ENCODE measurements at places on chromosomes 1 and 21. TPM values are rescaled to one million over a fixed set of nuclear protein-coding genes. Genes with fewer than 3 reads are reported as not detected.
A peak's percentile ranks its signal among the peaks of the same experiment; 100 is the strongest.

The GSTM1 gene
- not detected for total RNA-seq

GRCh38 chr1:30682396-30683275 is 40.7 kb downstream of the MATN1 start:
- no peaks in the 10 kb centered on the region for H3K36me3 ChIP-seq
- no peak for DNase-seq
- peaks cover 5% of the 10 kb centered on the region for H3K4me1 ChIP-seq
- no peak overlapping the region for H3K27ac ChIP-seq

The TNNT2 gene
- total RNA-seq, result 6.4 TPM

- DNase-seq, result no peak
- H3K27me3 ChIP-seq, result no peaks in the 10 kb centered on the region
- H3K4me1 ChIP-seq, result peaks cover 58% of the 10 kb centered on the region
- peak overlapping the region; percentile 95 for H3K27ac ChIP-seq
Observed at GRCh38 chr1:206686478-206687249, 2.0 kb downstream of the MAPKAPK2 start.

The RXFP4 gene
- total RNA-seq, result not detected

The GPR3 gene
- total RNA-seq, result 0.18 TPM

The FAM72A gene
- 5.2 TPM for total RNA-seq

DNA sequence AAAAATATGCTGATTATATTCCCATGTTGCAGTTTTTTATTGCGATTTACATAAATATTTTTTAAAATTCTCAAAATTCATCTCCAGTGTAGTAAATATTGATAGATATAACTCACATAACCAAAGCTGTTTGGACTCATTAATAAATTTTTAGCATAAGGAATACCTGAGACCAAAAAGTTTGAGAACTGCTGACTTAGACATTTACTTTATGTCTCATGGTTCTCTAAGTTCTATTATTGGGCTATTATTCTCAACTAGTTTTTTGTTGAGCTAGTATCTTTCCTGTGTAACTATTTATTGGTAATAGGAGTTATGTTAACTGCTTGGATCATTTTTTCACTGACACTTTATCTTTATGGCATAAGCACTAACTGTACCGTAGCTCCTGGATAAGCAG is 1069.6 kb downstream of the ADGRL2 start:
- no peak for DNase-seq
- no peaks in the 10 kb centered on the region for H3K27me3 ChIP-seq
- no peaks in the 10 kb centered on the region for H3K4me1 ChIP-seq
- H3K36me3 ChIP-seq, result no peaks in the 10 kb centered on the region
- no peak overlapping the region for H3K4me3 ChIP-seq

DNA sequence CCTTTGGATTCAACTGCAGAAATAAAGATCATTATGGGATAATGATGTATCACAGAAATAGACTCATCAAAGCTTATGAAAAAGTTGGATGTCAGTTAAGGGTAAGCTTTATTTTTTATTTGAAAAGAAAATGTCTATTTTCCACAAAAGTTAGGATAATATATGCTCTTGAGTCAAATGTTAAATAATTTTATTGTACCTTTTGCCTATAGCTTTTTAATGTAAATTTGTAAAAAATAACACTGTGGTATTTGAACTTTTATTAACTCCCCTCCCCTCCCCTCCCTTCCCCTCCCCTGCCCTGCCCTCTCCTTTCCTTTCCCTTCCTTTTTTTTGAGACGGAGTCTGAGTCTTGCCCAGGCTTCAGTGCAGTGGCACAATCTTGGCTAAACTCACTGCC is 24.9 kb downstream of the MORC3 start:
- H3K4me1 ChIP-seq, result no peaks in the 10 kb centered on the region
- H3K27me3 ChIP-seq, result no peaks in the 10 kb centered on the region
- H3K36me3 ChIP-seq, result peaks cover 99% of the 10 kb centered on the region

The ANKRD34A gene
- 0.41 TPM for total RNA-seq

GRCh38 chr1:167011560-167012191 is 22.6 kb downstream of the MAEL start:
- H3K4me1 ChIP-seq, result no peaks in the 10 kb centered on the region
- no peak overlapping the region for H3K4me3 ChIP-seq
- no peaks in the 10 kb centered on the region for H3K36me3 ChIP-seq

DNA sequence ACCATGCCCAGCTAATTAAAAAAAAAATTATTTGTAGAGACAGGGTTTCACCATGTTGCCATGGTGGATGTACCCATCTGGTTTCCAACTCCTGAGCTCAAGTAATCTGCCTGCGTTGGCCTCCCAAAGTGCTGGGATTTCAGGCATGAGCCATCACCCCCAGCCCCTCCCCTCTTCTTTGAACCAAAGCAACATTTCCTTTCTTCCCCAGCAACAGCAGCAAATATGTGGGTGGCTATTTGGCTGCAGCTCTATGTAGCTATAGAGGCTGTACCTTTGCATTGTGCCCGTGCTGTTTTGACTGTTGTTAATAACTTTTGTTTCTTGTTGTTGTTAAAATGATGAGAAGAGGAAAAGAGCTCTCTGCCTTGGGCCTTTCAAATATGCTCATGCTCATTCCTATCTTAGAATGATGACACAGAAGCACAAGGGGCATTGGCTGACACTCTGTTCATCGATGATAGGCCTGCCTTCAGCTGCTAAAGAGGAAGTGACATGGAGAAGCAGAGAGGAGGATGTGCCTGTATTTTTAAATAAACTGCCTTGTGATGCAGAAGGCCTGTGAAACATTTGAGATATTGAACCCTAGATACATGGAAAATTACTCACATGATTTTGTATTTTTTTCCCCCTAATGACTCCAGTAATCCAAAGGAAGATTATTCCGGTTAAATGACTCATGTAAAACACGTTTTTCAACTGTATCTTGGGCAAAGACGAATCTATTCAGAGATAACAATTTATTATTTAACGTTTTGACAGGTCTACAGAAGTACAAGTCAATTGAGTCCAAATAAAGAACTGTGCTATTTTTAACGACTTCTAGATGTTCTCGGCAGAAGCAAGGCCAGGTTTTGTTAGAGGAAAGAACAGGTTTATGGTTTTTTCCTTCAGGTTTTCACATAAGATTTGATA is 20.5 kb upstream of the XPR1 start:
- no peak for DNase-seq
- peak overlapping the region; percentile 44 for H3K27ac ChIP-seq
- no peaks in the 10 kb centered on the region for H3K36me3 ChIP-seq
- H3K4me3 ChIP-seq, result no peak overlapping the region

DNA sequence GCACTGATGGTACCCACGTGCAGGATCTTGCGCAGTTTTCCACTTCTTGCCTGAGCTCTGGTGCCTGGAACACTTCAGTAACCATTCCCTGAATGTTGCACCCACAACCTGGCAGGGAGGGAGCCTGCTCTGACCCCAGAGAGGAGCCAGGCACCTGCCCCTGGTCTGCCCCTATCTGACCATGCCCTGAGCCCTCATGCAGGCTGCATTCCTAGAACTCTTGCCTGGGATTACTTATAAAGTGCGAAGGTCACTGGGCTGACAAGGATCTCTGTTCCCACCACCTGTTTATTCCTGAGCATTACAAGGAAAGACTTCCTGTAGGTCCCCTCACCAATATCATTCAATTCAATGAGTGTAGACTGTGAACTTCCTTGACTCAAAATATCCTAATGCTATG is 191.9 kb upstream of the FMN2 start:
- H3K27ac ChIP-seq, result no peak overlapping the region
- no peak for DNase-seq
- H3K36me3 ChIP-seq, result no peaks in the 10 kb centered on the region
- H3K4me3 ChIP-seq, result no peak overlapping the region
- no peaks in the 10 kb centered on the region for H3K27me3 ChIP-seq
- H3K4me1 ChIP-seq, result peaks cover 11% of the 10 kb centered on the region

DNA sequence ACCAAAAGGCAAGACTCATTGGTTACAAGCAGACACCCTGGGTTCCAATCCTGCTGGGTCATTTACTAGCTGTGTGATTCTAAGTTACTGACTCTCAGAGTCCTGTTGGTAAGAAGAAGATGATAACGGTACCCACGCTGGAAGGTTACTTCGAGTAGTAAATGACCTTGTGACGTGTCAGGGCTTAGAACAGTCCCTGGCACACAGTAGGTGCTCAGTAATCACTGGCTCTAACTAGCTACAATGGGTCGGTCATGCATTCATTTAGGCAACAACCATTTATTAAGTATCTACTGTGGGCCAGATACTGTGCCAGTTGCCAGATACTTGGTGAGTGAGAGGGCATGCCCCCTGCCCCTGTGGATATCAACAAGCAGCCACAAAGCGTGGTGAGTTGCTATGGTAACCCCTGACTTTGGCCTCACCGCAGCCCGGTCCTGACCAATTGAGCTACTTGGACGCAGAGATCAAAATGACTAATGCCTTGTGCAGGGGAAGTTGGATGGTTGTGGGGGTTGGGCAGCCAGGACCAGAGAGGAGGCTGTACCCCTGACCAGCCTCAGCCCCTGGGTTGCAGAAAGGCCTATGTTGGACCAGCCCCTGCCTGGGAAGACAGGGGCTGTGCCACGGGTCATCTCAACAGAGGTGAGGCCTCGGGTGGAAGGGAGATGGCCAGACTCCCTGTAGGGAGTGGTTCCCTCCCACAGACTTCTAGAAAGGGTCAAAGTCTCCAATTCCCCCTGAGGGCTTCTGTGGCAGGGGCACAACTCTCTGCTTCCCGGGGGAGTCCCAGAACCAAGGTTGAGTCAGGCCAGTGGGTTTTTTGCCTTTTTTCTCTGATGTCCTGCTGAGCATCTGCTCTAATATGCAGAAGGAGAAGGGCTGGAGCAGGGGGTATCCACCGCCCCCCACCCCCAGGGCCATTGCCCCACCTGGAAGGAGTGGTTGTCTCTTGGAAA is 16.0 kb downstream of the DHRS3 start:
- no peak overlapping the region for H3K4me3 ChIP-seq
- peaks cover 86% of the 10 kb centered on the region for H3K4me1 ChIP-seq
- peaks cover 14% of the 10 kb centered on the region for H3K36me3 ChIP-seq

The SLC30A10 gene
- not detected for total RNA-seq

- no peak overlapping the region for H3K27ac ChIP-seq
- no peaks in the 10 kb centered on the region for H3K4me1 ChIP-seq
- no peak overlapping the region for H3K4me3 ChIP-seq
Observed at GRCh38 chr1:151888972-151889570, 20.2 kb downstream of the THEM4 start.

The IGSF3 gene
- 15.8 TPM for total RNA-seq

GRCh38 chr1:222286011-222286410 is 261.9 kb downstream of the HHIPL2 start:
- H3K27ac ChIP-seq, result no peak overlapping the region
- no peak for DNase-seq
- H3K4me1 ChIP-seq, result no peaks in the 10 kb centered on the region

DNA sequence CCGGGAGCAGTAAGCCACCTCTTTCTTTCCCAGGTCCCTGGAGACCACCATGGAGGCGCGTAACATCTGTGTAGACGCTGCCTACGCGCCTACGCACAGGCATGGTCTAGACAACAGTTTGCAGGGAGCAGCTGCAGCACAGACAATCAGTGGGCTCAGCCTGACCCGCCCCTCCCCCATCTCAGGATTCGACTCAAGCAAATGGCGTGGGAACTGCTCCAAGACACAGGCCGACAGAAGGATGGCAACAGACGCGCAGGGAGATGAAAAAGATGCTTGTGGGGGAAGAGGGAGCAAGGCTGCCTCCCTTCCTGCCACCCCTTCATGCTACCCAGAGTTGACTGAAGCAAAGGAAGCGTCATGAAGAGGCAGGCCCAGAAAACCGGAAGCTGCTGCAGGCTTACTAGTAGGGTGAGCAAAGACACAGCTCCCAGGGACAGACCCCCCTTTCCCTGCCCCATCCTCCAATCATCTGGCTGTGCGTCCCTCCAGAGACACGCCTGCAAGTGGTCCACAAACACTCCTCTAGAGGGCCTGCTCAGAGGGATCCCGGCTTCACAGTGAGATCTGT is 19.5 kb downstream of the STK40 start:
- DNase-seq, result peak; percentile 75
- H3K27ac ChIP-seq, result peak overlapping the region; percentile 66
- peaks cover 48% of the 10 kb centered on the region for H3K4me1 ChIP-seq
- no peaks in the 10 kb centered on the region for H3K27me3 ChIP-seq
- peaks cover 27% of the 10 kb centered on the region for H3K36me3 ChIP-seq
- H3K4me3 ChIP-seq, result no peak overlapping the region

DNA sequence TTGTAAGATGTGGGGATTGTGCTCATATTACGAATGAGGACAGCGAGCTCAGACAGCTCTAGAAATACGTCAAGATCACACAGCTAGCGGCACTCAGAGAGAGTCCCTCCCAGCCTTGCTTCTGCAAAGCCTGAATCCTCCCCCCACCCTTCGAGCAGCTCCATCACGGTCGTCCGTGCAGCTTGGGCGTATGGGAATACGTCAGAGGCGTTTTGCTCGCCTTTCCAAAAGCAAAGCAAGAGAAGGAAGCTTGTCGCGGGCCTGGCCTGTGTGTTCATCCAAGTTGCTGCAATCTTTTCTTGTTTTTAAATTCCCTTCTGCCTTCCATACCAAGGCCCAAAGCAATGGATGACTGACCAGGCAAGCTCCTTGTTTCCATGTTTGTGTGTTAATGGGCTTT is 125.5 kb upstream of the IRF2BP2 start:
- H3K27ac ChIP-seq, result no peak overlapping the region
- peaks cover 15% of the 10 kb centered on the region for H3K4me1 ChIP-seq
- no peak for DNase-seq
- H3K4me3 ChIP-seq, result no peak overlapping the region

DNA sequence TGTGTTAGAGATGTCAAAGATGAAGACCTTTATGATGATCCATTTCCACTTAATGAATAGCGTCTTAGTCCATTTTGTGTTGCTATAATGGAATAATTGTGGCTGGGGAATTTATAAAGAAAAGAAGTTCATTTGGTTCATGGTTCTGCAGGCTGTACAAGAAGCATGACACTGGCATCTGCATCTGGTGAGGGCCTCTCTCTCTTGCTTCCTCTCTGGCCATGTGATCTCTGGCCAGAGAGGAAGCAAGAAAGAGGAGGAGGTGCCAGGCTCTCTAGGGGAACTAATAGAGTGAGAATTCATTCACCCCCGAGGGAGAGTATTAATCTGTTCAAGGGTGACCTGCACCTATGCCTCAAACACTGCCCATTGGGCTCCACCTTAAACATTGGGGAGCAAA is 242.8 kb downstream of the DISC1 start:
- DNase-seq, result no peak
- H3K4me3 ChIP-seq, result no peak overlapping the region
- no peak overlapping the region for H3K27ac ChIP-seq
- H3K27me3 ChIP-seq, result no peaks in the 10 kb centered on the region
- H3K4me1 ChIP-seq, result peaks cover 17% of the 10 kb centered on the region
- H3K36me3 ChIP-seq, result no peaks in the 10 kb centered on the region

- H3K4me3 ChIP-seq, result no peak overlapping the region
- H3K4me1 ChIP-seq, result peaks cover 11% of the 10 kb centered on the region
- H3K27me3 ChIP-seq, result peaks cover 6% of the 10 kb centered on the region
- DNase-seq, result no peak
- H3K36me3 ChIP-seq, result no peaks in the 10 kb centered on the region
- no peak overlapping the region for H3K27ac ChIP-seq
Observed at GRCh38 chr1:162074276-162075005, 5.0 kb downstream of the NOS1AP start.

- H3K27me3 ChIP-seq, result no peaks in the 10 kb centered on the region
- H3K27ac ChIP-seq, result no peak overlapping the region
- H3K36me3 ChIP-seq, result no peaks in the 10 kb centered on the region
- DNase-seq, result no peak
- H3K4me3 ChIP-seq, result no peak overlapping the region
Observed at GRCh38 chr1:161091093-161091492, 1.7 kb upstream of the NECTIN4 start.

- DNase-seq, result no peak
- H3K4me1 ChIP-seq, result peaks cover 36% of the 10 kb centered on the region
- H3K27me3 ChIP-seq, result peaks cover 36% of the 10 kb centered on the region
Observed at GRCh38 chr1:31712630-31713029, 8.8 kb upstream of the COL16A1 start.

- no peak overlapping the region for H3K27ac ChIP-seq
- H3K36me3 ChIP-seq, result peaks cover 65% of the 10 kb centered on the region
- peaks cover 58% of the 10 kb centered on the region for H3K4me1 ChIP-seq
- DNase-seq, result no peak
- no peak overlapping the region for H3K4me3 ChIP-seq
Observed at GRCh38 chr1:207799989-207800648, 48.3 kb downstream of the CD46 start.
